NCI-H345 (cell line): ENCODE measurements at places on chromosomes 7 and 10.

GRCh38 chr10:14674376-14675050, 100.2 kb downstream of the FAM107B start:
- DNase-seq, result no peak

- DNase-seq, result no peak
Measured at GRCh38 chr10:43728425-43728824, 79.7 kb upstream of the ZNF32 start.

GRCh38 chr10:89929282-89930026, 228.1 kb downstream of the KIF20B start:
- DNase-seq, result no peak

- no peak for DNase-seq
Measured at GRCh38 chr7:123615344-123615743, 13.7 kb downstream of the ASB15 start.

- DNase-seq, result no peak
Measured at GRCh38 chr10:129929343-129930292, 34.5 kb downstream of the EBF3 start.

DNA sequence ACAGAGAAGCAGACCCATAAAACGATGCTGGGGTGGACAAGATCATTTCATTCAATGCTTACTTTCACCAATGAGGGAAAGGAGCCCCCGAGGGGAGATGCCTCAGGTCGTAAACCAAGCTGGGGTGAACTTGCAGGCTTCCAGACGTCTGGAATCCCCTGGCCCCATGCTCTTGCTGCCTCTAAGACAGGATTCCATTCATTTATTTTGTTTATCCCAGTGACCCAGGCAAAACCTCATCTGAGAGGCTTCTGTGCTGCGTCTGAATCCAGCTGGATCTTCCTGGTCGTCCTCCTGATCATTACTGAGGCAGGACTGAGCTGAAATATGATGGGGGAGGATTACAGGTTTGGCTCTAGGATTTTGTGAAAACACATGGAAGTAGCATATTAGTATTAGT, 182.9 kb downstream of the MYOF start:
- no peak for DNase-seq

DNA sequence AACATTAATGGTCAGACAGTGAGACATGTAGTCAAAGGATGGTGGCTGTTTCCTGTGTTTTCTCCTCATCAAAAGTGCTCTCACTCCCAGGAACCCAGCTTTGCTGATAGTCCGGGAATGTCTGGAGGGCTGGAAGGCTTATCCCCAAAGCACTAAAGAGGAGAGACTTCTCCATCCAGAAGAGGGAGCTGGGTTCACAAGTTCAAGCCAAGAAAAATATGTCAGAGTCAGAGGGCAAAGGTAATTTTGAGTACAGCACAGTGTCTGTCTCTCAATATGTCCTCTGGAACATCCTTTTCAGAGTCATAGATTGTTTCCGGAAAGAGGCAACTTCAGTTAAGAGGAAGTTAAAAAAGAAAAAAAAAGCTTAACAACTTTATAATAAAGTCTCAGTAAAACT, 281.5 kb upstream of the PHYHIPL start:
- DNase-seq, result no peak
